ENCODE measurements at places on chromosomes 2 and 18.

- DNase-seq: no peak
Measured at GRCh38 chr2:30271301-30271700, 40.0 kb downstream of the LBH start.

DNA sequence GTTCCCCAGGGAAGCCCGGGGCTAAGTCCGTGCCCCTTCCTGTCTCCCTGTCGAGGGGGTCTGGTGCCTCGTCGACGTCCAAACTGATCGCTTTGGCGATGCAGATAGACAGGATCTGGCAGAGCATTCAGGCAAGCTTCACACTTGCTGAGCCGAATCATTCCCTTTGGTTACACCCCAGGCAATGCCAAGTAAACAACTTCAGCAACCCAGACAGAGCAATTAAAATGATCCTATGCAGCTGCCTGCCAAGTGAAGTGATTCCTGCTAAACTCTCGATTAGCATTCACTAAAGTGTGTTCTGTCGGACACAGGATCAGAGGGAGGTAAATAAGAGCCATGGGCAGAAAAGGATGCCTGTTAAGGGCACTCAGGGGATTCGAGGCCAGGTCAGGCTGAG, 108.2 kb upstream of the RAB12 start:
- DNase-seq: no peak

GRCh38 chr2:18690342-18690741, 101.0 kb upstream of the NT5C1B start:
- DNase-seq: no peak

GRCh38 chr18:26703170-26703930, 155.0 kb upstream of the KCTD1 start:
- no peak for DNase-seq

DNA sequence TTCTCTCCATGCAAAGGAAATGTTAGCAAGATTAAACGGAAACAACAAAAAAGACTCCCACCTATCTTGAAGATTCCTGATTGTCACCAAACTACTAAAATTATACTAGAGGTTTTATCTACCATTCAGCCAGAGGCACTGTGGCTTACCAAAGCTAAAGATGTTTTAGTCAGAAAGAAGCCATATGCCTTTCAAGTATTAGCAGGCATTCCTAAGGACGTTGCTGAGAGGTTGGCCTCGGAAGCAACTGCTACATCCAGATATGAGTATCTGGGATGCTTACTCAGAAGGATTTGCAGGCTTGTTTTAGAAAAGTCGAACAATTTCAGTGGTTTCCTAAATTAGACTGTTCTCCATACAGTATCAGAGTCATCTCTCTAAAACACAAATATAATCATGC, 88.3 kb upstream of the UBE2E3 start:
- DNase-seq: no peak

DNA sequence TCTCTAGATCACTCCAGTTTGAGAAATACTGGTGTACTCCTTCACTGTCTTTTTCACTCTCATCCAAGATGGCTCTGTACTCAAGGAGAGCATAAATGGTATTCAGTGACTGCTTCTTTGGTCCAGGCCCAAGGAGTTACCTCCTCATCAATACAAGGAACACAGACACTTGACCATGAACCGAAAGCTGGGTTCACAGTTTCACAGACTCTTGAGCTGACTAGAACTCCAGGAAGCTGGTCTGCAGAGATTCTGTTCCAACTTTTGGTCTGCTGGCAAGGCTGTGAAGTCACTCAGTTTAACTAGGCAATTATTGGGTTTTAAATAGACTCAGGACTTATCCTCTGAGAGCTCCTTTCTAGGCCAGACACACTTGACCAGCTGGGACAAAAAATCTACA, 7.4 kb upstream of the IGFBP5 start:
- DNase-seq: no peak

Data from CD4-positive, alpha-beta memory T cell (primary cell).